NCI-H1092 (cell line): ENCODE measurements at places on chromosomes 4 and X.

DNA sequence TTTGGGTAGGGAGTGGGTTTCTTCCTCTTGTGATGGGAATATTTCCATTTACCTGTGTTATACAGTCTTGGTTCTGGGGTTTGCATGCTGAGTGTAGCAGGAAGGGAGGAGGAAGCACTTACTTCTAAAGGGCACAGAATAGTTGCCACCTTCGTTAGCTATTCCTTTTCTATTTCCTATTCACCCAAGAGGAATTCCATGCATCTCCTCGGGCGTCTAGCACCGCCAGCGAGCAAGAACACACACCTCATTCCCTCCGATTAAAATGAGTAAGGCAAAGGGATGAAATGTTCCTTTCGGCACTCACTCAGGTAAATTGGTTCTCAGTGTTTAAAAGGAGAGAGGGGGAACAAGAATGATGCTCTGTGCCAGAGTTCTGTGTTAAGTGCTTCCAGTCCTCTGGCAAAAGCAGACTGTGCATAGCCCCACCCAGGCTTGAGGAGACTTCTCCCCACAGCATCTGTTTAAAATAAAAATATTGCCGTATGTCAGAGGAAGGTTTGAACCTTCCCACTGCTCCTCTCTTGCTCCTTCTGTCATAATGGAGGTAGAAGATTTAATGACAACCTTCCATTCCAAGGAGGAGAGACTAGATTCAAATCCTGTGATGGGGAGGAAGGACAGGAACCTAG lies 351.4 kb downstream of the PTTG2 start:
- no peak for DNase-seq

- no peak for DNase-seq
Observed at GRCh38 chr4:855880-856224, 29.9 kb upstream of the CPLX1 start.

GRCh38 chr4:85514117-85514516 lies 39.2 kb downstream of the ARHGAP24 start:
- no peak for DNase-seq

- no peak for DNase-seq
Observed at GRCh38 chrX:115535421-115535820, 25.6 kb upstream of the PLS3 start.

DNA sequence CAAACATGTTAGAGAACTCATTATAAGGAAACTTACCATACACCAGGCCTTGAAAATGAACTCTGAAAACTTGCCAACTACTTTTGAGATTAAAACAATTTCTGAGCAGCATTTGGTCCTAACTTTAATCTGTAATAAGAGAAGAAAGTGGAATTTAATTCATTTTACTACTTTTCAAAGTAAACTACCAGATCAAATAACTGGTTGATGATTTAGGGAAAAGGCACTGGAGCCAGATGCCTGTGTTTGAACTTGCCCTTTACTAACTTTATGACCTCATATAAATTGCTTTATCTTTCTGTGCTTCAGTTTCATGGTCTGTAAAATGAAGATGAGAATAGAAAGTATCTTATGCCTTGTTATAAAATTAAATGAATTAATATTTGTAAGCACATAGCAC lies 159.9 kb upstream of the PCDH18 start:
- DNase-seq, result no peak

GRCh38 chr4:170875868-170876267 lies 786.1 kb upstream of the AADAT start:
- DNase-seq, result no peak

GRCh38 chrX:55638933-55639332 lies 15.7 kb downstream of the FOXR2 start:
- DNase-seq, result no peak

DNA sequence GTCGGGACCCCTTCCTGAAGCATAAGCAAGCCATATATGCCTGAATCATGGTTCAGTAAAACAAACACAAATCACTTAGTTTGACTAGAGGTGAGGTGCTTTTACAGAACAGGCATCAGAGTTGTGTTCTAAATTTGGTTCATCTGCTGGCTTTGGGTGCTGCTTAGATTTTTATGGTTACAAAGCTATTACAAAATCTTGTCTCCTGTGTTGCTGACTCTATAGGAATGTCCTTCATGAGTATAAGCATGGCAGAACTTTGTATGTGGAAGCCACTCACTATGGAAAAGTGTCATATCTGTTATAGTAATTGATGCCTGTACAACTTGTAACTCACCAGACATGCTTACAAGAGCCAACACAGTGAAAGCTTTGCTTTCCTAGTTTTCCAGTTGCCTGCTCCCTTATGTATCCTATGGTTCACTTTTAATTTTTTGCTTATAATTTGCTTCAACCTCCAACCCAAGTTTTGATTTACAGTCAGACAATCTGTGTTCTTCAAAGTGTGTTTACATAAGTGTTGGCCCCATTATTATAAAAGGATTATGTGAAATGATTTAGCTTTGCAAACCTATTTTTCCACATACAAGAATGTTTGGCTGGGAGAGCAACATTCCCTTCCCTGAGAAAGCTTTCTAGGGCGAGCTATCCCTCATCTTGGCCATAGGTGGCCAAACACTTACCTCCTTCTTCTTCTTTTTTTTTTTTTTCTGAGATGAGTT lies 30.0 kb upstream of the CYP2U1 start:
- DNase-seq, result no peak

- no peak for DNase-seq
Observed at GRCh38 chr4:108224611-108225053, 55.9 kb upstream of the LEF1 start.

DNA sequence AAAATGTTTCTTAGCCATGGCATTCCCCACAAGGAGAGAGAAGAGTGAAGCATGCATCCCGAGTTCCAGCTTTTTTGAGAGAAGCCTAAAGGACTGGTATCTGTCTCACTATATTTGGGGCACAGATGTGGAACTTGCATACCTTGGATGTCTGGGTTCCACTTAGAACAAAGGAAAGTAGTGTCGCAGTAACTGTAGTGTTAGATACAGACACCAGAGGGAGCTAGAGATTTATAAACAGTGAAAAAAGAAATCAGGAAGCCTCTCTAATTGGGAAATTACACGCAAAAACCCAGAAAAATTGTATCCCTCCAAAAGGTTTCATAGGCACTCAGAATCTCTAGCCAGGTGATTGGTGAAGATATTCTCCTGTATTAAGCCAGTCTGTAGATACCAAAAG lies 34.4 kb downstream of the AGTR2 start:
- DNase-seq, result no peak

- DNase-seq, result no peak
Observed at GRCh38 chr4:1245481-1246051, 3.4 kb downstream of the CTBP1 start.

GRCh38 chr4:121299367-121299766 lies 81.5 kb downstream of the QRFPR start:
- no peak for DNase-seq

GRCh38 chr4:6019316-6020263 lies 1.4 kb upstream of the C4orf50 start:
- peak; percentile 25 for DNase-seq

- no peak for DNase-seq
Observed at GRCh38 chr4:55549888-55550287, 3.2 kb upstream of the CLOCK start.

DNA sequence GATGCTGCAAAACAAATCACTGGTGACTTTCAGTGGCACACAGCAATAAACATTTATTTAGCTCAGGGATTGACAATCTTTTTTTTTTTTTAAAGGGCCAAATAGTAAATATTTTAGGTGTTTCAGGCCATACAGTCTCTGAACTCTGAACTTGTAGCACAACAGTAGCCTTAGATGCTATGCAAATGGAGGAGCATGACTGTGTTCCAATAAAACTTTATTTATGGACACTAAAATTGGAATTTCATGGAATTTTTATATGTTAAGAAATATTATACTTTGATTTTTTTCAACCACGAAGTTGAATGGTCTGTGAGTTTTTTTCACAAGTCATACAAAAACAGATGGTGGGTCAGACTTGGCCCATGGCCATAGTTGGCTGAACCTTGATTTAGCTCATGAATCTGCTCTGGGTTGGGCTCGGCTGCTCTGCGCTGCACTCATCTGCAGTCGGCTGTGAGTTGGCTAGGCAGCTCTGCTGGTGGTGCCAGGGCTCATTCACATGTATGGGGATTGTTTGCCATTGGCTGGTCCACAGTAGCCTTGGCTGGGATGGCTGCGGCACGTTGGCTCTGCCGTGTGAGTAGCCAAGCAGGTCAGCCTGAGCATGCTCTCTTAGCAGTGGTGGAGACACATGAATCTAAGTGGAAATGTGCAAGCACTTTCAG lies 231.7 kb upstream of the PGRMC2 start:
- DNase-seq, result no peak

DNA sequence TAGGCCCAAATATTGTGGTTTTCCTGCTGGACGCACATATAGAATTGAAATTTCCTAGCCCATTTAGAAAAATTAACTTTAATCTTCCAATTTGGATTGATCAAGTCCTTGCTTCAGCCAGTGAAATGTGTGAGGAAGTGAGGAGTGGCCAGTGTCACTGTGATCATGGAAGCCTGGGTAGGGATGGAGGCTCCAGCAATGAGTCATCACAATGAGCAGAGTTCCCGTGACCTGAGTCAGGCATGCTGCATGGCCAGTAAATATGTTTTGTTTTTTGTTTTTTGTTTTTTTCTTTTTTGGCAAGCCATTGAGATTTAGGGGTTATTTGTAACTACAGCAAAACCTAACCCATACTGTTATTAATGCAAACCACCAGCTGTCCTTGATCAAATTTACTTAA lies 52.1 kb downstream of the IDS start:
- no peak for DNase-seq

DNA sequence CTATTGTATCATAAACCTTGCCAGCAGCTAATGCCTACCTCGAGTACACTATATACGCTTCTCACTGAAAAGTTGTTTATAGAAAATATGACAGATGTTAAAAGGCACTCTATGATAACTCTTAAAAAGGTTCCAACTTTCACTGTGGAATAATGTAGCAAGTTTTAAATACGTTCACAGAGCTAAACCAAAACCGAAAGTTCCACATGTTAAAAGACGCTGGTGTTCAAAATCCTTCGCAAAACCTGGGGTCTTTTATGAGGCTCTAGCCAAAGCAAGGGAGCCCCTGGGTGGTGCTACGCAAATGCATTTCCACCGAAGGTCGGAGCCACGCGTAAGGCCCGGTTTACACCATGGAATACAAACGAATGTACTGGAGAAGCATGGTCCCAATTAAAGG lies 103.7 kb upstream of the TENM3 start:
- DNase-seq, result no peak

DNA sequence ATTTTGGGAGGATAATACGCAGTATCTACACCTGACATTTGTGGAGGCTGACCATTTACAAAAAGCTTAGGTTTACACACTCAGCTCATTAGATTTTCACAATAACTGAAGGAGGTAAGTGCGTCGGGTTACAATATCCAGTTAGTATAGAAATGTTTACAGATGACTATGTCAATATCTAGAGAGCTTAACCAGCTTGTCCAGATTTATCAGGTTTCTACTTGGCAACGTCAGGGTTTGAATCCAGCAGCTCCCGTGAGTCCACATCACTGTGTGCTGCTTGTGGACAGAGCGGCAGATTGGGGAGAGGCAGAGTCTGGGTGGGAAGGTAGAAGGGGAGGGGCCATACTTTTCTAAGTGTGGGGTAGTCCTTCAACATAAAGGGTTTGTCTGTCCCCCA lies 28.3 kb downstream of the ARHGAP10 start:
- peak; percentile 15 for DNase-seq

DNA sequence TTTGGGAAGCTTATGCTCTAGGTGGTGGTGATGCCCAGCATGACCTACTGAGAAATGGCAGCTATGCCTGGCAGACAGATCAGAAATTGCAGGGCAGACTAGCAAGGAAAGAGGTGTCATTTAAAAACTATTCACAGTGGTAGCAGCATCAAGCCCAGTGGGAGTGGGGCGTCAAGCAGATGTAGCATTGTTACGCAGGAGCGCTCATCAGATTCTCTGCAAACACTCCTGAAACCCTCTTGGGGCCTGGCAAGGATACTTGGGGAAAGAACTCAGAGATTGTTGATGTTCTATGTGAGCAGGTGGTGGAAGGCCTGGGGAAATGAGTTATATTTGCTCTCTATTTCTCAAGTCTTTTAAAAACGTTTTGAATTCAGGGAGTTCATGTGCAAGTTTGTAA lies 437.6 kb downstream of the RAPGEF2 start:
- no peak for DNase-seq

DNA sequence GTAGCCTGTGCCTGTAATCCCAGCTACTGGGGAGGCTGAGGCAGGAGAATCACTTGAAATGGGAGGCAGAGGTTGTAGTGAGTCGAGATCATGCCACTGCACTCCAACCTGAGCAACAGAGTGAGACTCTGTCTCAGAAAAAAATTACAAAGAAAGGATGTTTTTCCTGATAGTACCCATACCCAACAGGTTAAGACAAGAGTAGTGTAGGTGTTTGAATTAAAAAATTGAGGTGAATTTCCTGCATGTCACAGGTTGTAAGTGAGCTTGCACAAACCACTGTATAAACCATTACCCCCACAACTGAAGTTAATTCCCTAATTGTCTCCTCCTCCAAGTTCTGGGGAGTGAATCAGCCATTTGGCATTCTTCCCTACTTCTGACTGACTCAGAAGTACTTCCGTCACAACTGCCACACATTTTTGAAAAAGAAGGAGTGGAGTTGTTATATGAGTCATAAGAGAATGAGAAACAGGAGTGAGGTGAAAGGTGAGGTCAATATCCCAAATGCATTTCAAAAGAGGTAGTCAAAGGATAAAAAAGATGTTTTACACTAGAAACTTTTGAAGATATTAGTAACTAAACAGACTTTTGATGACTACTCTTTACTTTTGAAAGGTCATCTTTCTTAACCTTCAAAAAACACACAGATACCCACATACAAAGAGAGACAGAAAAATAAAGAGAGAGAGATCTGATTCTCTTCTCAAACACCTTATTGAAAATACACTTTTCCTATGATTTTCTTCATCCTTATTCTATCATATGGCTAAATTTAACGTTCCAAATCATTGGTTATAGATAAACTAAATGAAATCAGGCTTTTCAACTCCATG lies 134.5 kb downstream of the BTC start:
- DNase-seq, result no peak

DNA sequence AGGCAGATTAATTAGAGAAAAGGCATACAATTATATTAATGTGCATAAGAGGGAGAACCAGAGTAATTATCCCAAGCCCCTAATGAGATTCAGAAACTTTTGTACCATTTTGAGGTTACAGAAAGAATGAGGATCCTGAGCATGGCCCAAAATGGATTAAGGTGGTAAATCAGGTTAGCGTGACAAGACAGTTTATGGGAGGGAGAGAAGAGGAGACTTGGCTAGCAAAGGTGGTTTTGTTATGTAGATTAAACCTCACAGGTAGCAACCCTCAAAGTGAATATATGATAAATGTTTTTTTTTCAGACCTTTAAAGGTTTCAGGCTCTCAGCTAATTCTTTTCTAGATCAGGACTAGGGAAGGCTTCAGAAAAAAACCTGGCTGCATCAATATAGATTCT lies 781.8 kb downstream of the FAM133A start:
- DNase-seq, result no peak

GRCh38 chrX:66756717-66757116 lies 117.8 kb upstream of the EDA2R start:
- DNase-seq, result no peak

GRCh38 chr4:10677796-10678497 lies 6.6 kb downstream of the CLNK start:
- DNase-seq, result no peak

GRCh38 chr4:183384516-183384915 lies 59.9 kb upstream of the CDKN2AIP start:
- DNase-seq, result no peak
